ENCODE measurements at places on chromosomes 7 and 10.

DNA sequence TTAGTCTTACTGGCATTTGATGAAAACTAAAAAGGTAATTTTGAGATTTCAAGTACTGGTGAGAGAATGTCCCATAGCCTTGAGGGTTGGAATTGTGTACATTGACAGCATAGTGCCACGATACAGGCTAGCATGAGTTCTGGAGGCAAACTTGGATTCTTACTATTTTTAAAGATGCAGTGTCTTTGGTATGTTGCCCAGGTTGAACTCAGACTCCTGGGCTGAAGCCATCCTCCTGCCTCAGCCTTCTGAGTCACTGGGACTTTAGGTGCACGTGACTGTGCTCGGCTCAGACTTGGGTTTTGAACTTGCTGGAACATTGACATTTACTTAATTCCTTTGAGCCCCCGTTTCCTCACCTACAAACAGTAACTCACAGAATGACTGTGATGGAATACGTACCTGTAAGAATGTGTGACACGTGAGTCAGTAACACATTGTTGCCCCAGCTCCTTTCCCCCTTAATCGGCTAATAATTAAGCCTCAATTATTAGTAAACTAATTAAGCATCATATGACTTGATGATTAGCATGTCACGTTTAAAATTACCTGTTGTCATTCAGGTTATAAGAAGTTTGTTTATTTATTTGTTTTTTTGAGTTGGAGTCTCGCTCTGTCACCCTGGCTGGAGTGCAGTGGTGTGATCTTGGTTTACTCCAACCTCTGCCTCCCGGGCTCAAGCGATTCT, 10.6 kb downstream of the DNAJB6 start:
- no peak for DNase-seq

GRCh38 chr7:134669388-134669787, 22.7 kb downstream of the BPGM start:
- DNase-seq, result no peak

DNA sequence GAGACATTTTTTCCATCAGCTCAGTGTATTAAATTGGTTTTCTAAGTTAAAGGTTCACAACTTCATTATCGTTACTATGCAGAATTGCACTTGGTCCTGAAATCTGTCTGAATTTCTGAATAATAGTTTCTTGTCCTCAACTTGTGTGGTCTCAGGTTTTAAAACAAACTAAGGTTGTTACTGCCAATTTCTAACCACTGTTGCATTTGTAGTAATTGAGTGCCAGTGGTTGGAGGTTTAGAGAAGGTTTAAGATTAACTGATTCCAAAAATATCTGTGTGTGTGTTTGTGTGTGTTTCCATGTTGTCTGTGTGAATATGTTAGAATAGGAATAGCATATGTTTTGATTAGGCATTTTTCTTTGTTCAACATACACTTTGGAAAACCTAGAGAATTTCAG, 395.9 kb downstream of the AUTS2 start:
- DNase-seq, result no peak

GRCh38 chr10:57262892-57263291, 901.8 kb upstream of the ZWINT start:
- no peak for DNase-seq

GRCh38 chr7:42493436-42494198, 256.6 kb upstream of the GLI3 start:
- no peak for DNase-seq

DNA sequence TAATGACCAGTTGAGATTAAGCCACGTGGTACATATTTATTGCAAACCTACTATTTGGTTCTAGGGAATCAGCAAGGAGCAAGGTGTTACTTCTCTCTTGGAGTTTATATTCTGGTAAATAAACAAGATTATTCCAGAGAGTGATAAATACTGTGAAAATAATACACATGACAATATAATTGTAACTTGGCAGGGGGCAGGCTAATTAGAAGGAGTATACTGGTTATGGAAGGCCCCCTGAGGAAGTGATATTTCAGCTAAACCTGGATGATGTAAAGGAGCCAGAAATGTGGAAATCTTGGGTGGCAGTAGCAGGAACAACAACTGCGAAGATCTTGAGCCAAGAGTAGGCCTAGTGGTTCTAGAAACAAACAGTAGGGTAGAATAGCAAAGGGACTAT, 111.8 kb downstream of the SDK1 start:
- no peak for DNase-seq

- DNase-seq, result no peak
These were observed 116.1 kb upstream of the ZMIZ1 start for GRCh38 chr10:78952686-78953085.

DNA sequence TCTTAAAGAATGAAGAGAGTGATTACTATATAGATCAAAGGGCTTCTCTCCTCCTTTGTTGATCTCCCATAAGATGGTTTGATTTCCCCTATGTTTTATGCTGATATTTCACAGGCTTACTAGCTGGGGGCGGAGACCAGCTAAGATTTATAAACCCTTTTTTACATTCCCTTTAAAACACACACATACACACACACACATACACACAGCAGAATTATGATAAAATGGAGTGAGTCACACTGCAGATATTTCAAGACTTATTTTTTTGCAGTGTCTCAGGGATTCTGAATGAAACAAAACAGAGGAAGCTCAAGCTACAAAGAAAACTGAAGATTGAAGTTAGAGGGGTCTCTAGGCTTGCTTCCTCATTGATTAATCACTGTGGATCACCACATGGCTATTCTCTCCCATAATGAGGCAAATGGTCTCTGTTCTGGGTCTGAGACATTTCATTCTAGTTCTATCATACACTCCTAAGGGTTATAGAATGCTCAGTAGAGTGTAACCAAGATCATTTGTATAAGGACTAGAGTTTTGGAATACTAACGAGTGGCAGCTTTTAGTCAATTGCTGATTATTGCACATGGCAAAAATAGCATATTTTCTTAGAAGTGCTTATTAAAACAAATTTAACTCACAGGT, 18.6 kb downstream of the INA start:
- DNase-seq, result no peak

DNA sequence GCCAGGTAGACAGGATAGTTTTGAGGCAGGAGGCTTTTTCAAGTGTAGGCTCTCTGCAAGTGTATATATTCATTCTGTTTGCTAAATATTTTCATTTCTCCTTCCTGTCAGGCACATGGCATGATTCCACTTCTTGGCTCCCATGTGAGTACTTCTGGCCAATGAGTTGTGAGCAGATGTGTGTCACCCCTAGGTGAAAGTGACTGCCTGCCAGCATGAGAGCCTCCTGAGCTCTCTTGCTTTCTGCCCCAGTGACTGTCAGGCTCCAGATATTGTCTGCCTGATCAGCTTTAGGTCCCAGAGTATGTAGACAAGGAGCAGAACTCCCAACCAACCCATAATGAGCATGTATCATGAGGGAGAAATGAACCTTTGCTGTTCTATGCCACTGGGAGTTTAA, 257.6 kb upstream of the NPY start:
- DNase-seq, result no peak

- no peak for DNase-seq
These were observed 77.0 kb downstream of the ARL4A start for GRCh38 chr7:12764458-12764891.

GRCh38 chr10:101867931-101868330, 24.3 kb upstream of the KCNIP2 start:
- no peak for DNase-seq

- no peak for DNase-seq
These were observed 31.1 kb downstream of the SKIDA1 start for GRCh38 chr10:21494191-21495001.

- DNase-seq, result no peak
These were observed 3.5 kb upstream of the LRRC18 start for GRCh38 chr10:48943096-48943495.

- no peak for DNase-seq
These were observed 14.5 kb upstream of the KAZALD1 start for GRCh38 chr10:101047268-101047667.

- no peak for DNase-seq
These were observed 219.1 kb upstream of the PITRM1 start for GRCh38 chr10:3391657-3392056.

GRCh38 chr7:12921751-12922345, 234.4 kb downstream of the ARL4A start:
- DNase-seq, result no peak
